Stimulated activated CD4-positive, alpha-beta T cell treated with anti-CD3 and anti-CD28 coated beads, Interleukin-4, amount 100 ng/mL, for 1 hour (primary cell): ENCODE measurements at places on chromosomes 12 and 14.
A peak's percentile ranks its signal among the peaks of the same experiment; 100 is the strongest.

- no peak for DNase-seq
Measured at GRCh38 chr14:96098309-96098998, 59.3 kb downstream of the C14orf132 start.

- DNase-seq = no peak
Measured at GRCh38 chr12:19105463-19105862, 24.1 kb upstream of the PLEKHA5 start.

GRCh38 chr12:119762619-119763018 lies 94.7 kb downstream of the PRKAB1 start:
- DNase-seq = no peak

- no peak for DNase-seq
Measured at GRCh38 chr12:52434081-52434733, at the start of gene KRT75. Gene KRT75, minus strand, starts transcription at chr12:52434371. Its CDS starts 67 bp downstream, at chr12:52434304.

- DNase-seq = no peak
Measured at GRCh38 chr12:14994610-14995009, 21.8 kb downstream of the PDE6H start.

DNA sequence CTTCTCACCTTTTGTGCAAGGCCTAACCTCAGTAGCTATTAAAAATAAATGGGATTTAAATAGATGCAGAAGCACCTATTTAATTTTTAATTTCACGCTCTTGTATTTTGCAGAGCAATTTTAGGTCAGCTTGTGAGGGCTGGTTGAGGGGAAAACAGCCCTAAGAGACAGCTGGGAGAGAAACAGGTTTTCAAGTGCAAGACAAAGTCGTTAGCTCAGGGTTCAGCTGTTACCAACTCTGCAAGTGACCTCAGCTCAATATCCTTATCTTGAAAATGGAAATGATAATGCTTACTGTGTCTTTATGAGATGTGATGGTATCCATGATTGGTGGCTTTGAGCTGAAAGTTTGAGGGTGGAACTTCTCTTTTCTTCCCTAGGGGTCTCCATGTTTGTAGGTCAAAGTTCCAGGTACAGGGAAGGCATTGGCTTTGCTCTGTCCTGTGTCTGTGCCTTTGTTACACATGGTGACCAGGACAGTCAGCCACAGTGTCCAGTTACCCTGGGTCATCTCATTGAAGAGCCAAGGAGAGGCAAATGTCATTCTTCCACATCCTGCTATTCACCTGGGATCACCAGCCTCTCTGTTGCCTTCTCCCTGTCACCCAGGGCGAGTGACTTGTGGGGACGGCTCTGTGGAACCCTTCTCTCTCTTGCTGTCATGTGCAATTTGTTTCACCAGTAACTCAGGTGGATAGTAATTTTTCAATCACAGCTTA lies 100.3 kb downstream of the SAMD4A start:
- no peak for DNase-seq

- no peak for DNase-seq
Measured at GRCh38 chr12:43812057-43812456, 5.9 kb upstream of the TWF1 start.

- DNase-seq = no peak
Measured at GRCh38 chr14:91098591-91098990, 15.3 kb upstream of the DGLUCY start.

DNA sequence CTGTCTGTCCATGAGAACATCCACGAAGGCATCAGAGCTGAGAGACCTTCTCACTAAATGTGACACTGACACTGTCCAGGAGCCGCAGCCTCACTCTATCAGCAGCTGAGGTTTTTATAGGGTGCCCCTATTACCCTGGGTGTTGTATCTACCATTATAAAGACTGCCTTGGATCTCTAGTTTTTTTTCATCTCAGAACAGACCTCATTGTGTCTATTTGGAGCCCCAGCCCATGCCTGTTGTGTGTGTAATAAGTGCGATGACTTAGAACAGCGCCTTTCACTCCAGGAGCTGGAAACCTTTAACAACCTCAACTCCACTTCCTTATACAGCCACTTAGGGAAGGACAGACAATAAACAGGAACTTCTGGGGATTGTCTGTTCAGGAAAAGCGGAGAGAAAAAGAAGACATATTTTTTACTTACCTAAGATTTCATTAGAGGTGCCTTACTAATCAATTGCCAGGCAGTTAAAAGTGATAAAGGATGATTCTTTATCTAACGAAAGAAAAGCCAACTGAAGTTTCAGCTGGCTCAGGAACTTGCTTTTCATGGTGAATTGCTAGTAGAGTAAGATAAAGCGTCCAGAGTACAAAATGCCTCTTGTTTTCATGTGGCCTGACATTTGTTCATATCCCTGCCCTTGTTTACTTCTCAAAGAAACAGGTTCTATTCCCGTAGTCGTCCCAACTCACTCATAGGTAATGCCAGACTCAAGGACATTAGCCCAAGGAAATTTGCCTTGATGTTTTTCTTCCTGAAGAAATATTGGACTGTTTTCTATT lies 420.6 kb downstream of the RAD51B start:
- no peak for DNase-seq

DNA sequence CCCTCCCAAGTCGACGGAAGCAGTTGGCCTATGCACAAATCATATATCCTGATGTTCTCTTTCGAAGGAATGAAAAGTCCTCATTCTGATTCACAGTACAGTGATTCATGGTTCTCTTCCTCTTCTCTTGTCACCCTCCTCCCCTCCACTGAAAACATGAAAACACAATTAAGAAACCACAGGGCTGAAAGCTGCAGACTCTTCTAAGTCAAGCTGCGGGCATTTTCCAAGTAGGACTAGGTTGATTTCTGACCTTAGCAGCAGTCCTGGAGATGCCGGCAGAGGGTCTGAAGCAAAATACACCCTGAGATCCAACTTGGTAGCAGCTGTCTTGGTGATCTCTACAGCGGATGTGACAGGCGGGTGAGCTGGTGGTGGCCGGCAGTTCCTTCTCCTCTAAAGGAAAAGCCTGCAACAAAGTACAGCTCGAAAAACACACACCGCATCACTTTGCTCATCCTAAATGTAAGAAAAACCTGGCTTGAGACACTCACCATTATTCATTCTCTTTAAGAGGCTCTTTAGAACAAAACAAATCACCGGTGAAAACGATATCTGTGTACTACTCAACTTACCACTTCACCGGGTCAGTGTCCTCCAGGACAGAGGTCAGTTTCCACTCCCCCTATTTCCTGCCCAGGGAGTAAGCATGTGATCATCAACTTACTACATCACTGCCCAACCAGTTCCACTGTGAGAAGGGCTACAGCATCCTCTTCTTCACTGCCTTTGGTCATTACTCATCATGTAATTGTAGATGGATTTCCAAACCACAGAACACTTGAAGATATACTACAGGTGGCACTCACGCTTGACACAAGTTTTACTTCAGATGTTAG lies 6.0 kb downstream of the TMCC3 start:
- DNase-seq = no peak

- DNase-seq = peak; percentile 16
Measured at GRCh38 chr14:91911474-91912032, 35.9 kb downstream of the FBLN5 start.

DNA sequence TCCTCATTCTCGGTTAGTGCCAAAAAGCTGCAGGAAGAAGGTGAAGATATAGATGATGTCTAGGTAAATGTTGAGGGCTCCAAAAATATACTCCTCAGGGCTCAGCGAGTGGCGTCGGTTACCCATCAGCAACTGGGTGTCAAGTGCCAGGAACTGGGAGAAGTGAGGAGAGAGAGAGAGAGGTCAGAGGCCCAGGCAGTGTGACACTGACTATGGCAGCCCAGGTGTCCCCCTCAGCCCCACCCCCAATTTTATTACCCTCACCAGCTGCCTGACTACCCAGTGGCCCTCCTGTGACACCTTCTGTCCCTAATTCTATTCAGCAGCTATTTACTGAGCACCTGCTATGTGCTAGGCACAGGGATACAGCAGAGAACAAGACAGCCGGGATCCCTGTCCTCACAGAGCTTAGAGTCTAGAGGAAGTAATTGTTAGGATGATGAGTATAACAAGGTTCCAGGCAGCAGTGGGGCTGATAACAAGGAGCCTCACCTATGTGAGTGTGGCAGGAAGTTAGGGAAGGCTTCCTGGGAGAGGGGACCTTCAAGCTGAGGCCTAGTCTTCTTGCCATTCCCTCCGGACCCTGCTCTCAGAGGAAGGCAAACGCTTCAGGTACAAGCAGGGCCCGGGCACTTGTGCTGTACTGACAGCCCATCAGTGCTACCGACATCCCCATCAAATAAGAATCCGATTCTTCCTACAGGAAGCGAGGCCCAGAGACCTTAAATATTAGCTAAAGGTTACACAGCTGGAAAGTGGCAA lies 27.8 kb upstream of the BCDIN3D start:
- no peak for DNase-seq

DNA sequence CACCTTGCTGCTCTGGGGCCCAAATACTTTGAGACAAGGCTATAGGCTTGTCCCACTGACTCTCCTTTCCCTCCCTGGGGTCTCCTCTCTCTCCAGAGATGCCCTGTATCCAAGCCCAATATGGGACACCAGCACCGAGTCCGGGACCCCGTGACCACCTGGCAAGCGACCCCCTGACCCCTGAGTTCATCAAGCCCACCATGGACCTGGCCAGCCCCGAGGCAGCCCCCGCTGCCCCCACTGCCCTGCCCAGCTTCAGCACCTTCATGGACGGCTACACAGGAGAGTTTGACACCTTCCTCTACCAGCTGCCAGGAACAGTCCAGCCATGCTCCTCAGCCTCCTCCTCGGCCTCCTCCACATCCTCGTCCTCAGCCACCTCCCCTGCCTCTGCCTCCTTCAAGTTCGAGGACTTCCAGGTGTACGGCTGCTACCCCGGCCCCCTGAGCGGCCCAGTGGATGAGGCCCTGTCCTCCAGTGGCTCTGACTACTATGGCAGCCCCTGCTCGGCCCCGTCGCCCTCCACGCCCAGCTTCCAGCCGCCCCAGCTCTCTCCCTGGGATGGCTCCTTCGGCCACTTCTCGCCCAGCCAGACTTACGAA lies 3.1 kb downstream of the NR4A1 start:
- no peak for DNase-seq

GRCh38 chr14:51478175-51478621 lies 173.5 kb upstream of the FRMD6 start:
- DNase-seq = no peak
